ENCODE measurements at places on chromosomes 6 and 20.
A peak's percentile ranks its signal among the peaks of the same experiment; 100 is the strongest.

- DNase-seq, result no peak
These were observed 172.6 kb upstream of the PHACTR1 start for GRCh38 chr6:12543953-12544352.

DNA sequence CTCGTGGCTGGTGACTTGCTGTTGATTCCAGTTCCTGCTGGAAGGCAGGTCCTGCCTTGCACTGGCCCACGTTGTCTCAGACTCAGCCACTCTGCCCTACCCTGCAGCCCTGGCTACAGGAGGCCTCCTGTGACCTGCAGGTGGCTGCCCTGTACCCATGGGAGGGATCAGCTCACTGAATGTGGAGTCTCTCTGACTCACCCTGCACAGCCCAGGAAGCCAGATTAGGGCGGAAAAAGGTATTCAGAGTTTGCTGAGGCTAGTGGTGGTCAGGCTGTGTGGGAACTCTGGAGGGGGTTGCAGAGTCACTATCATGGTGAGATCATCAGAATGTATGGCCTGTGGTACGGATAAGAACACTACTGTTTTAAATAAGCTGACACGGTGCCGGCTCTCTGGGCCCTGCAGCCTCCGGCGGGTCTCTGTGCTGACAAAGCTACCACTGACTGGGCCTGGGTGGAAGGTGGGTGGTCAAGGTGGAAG lies 24.7 kb upstream of the PYGB start:
- peak; percentile 99 for DNase-seq

DNA sequence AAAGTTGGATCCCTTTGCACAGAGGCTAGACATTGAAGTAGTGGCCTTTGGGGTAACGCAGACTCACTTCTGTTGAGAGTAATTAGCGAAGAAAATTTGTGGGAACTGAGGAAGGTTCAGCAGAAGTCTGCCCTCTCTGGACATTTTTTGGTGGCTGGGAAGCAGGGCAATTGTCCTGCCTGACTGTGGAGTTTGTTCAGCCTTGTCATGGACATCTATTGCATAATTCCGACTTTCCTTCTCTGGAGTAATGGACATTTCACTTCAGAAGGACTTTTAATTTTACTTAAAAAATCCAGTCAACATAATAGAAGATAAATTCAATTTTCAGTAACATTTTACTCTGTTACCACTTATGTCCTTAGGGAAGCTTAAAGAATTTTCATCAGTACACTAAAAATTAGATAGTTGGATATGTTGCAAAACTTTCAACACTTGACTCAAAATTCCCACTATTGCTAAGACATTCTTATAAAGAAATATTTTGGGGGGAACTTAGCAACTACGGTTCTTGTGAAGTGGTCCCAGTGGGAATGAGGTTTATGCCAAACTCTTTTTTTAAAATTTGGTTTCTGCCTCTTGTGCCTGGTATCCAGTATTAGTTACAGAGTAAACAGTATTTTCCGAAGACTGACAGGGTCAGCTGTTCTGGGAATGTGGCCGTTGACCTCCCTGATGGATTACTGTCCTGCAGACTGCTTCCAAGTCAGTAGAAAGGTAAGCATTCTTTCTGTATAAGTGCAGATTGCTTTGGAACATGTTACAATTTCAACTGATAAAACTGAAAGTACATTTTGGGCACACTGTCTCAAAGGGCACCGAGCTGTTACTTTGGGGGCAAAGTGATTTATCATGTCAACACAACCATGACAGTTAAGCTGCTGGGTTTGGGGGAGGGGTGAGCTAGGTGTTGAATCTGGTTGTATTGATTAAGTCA lies 100.6 kb upstream of the MLIP start:
- no peak for DNase-seq

- DNase-seq, result peak; percentile 18
These were observed 6.5 kb downstream of the CEP162 start for GRCh38 chr6:84220809-84221409.

DNA sequence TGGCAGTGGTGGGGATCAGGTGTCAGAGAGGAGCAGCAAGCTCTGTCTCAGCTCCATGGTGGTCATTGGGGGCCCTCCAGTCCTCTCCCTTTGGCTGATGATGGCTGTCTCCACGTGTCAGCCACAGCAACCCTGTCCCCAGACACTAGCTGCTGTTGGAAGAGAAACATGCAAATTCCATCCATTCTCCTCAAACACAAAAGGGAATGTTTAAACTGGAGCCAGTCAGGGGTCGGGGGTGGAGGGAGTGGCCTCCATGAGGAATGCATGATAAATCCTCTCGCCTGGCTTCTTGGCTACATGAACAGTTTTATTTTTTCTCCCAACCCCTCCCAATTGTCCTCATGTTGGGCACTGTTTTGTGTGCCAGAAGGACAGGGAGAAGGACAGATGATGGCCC lies 86.4 kb downstream of the EDN3 start:
- no peak for DNase-seq

- peak; percentile 47 for DNase-seq
These were observed 28.3 kb upstream of the PREP start for GRCh38 chr6:105431226-105431625.

GRCh38 chr20:50246367-50247195 lies 56.0 kb downstream of the CEBPB start:
- no peak for DNase-seq

DNA sequence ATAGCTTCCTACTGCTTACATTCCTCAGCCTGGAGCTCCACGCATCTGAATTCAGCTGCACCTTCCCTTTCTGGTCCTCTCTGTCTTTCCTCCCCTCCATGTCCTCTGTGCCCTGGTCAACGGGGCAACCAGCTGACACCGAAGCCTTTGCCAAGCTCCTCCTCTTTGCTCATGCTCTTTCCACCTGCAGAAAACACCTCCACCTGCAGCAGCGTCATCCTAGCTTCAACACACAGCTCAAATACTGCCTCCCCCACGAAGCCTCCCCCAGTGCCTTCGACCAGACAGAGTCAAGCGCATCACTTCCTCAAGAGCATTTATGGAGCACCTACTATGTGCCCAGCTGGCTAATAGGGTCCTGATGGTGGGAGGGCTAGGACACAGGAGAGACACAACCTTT lies 9.2 kb downstream of the CDH22 start:
- no peak for DNase-seq

GRCh38 chr6:54525731-54526130 lies 217.5 kb downstream of the TINAG start:
- DNase-seq, result peak; percentile 59

GRCh38 chr6:166156942-166157341 lies 10.7 kb downstream of the TBXT start:
- DNase-seq, result peak; percentile 11

GRCh38 chr20:38227420-38228360 lies 32.8 kb downstream of the KIAA1755 start:
- no peak for DNase-seq

- no peak for DNase-seq
These were observed 2.3 kb downstream of the GSTA1 start for GRCh38 chr6:52801188-52801841.

DNA sequence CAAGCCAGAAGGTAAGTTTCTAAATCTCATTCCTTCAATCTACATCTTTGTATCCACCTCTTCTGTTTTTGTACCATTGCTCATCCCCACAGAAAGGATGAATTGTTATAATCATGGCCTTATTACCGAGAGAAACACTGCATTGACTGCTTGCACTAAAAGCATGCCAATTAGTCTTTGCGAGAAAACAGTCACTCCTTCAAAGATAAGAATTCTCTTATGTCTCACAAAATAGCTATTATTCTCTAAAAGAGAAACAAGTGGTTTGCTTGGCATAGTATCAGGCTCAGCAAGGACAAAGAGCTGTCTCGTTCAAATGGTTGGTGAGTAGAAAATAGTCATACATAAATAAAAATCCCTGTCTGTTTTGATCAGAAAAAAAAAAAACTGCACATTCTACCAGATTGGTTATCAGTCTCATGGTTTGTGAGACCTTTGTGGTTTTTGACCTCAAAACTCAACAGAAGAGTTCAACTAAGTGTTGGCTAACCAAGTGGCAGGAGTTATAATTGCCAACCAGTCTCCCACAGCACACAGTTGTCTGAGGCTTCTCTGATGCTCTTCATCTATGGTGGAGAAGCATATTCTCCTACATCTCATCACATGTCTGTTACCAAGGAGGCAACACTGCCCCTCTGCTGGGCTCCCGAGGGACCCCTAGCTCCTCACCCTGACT lies 35.1 kb upstream of the ARMH2 start:
- DNase-seq, result no peak

DNA sequence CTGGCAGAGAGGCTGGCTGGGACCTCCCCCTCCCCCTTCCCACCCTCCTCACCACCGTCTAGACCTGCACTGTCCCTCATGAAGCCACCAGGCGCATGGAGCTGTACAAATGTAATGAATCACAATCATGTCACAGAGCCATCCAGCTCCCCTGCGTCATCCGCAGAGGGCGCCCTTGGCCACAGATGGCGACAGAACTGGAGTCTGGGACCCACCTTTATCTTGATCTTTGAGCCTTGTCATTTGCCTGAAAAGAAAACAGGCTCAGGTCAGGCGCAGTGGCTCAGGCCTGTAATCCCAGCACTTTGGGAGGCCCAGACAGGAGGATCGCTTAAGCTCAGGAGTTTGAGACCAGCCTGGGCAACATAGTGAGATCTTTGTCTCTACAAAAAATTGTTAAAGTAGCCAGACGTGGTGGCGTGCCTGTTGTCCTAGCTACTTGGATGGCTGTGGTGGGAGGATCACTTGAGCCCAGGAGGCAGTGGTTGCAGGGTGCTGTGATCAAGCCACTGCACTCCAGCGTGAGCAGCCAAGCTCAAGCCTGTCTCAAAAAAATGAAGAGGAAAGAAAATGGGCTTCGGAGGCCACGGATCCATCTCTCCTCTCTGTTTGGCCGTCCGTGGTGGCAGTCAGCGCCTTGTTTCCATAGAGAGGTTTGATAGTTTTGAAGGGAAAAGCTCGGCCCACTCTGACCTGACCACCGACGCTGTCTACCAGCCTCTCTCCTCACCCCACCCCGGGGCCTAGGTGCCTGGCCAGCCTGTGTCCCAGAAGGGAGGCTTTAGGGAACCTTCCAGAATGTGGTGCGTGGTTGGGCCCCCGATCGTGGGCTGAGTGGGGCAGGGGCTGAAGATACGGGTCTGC lies 6.2 kb downstream of the COL9A3 start:
- DNase-seq, result peak; percentile 63

- DNase-seq, result no peak
These were observed 493.6 kb downstream of the EPM2A start for GRCh38 chr6:145241721-145242120.

DNA sequence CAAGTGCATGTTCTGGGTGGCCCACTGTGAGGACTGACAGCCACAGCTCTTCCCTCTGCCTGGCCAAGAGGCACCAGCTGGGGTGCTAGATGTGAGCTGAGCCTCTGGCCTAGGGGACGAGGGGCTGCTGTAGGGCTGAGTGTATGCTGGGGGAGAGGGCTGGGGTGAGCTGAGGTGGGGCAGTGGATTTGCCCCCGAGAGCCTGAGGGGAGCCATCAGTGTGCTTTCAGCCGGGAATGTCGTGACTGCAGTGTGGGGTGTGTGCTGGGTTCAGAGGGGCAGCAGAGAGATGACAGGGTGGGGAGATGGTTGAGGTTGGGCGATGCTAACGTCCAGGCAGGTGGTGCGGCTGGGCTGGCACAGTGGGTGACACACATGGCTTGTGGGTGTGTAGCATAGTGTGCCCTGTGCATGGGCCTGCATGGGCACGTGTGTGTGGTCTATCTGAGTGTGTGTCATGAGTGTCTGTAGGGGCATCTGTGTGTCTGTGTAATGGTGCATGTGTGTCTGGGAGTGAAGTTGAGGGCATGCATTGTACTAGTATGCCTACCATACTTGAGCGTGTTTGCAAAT lies 46.0 kb upstream of the BLCAP start:
- no peak for DNase-seq

DNA sequence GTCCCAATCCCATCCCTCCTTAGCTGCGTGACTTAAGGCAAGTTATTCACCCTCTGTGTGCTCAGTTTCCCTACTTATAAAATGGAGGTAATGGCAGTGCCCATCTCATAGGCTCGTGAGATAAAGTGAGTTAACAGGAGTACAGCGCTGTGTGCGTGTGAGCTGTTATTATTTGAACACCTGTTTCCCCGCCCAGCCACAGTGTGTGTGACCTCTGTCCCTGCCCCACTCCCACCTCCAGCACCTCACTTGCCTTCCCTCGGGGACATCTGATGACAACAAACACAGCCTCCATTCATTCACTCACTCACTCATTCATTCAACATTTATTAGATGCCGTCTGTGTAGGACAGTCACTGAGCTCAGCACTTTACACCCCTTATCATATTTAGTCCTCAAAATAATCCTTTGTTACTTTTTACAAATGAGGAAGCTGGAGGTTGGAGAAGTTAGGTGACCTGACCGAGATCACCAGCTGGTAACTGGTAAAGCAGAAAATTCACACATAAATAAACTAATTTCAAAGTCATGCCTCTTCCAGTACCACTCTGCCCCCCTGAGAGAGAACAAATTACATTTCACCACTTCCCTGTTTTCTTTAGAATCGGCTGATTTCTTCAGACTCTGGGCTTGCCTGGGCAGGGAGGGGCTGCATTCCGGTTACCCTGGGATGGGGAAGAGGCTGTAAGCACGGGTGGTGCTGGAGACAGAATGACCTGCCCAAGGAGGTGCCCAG lies 58.6 kb downstream of the CPNE5 start:
- no peak for DNase-seq

- DNase-seq, result no peak
These were observed 179.3 kb upstream of the RIMS1 start for GRCh38 chr6:71707059-71707458.

Data from HT1080 (cell line).